MCF 10A (cell line): ENCODE measurements at places on chromosomes 3 and 15. TPM values are rescaled to one million over a fixed set of nuclear protein-coding genes. Genes with fewer than 3 reads are reported as not detected.

Gene CFAP44
- total RNA-seq = 4.0 and 6.7 TPM in 2 replicates

Gene ROPN1
- not detected in 2 replicates for total RNA-seq

Gene FAM162A
- total RNA-seq = 50.6 and 59.1 TPM in 2 replicates

GRCh38 chr3:71243229-71243628 is 340.3 kb downstream of the FOXP1 start:
- no peak for DNase-seq

DNA sequence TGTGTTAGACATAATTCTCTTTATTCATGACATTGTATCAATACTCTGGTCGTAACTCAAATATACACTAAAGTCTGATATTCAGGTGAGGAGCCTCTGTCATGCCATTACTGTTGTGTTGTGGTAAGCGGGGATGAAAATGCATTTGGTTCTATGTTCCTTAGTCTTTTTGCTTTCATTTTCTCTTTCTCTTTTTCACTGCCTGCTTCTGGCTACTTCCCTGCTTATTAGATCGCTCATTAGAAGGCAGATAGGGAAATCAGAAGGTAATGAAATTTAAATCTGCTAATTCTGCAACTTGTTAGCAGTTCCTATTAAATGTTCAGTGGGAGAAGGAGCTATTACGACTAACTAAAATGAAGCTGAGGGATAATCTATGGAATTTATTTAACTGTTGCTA is 345.0 kb downstream of the GRM7 start:
- DNase-seq = peak; percentile 11

DNA sequence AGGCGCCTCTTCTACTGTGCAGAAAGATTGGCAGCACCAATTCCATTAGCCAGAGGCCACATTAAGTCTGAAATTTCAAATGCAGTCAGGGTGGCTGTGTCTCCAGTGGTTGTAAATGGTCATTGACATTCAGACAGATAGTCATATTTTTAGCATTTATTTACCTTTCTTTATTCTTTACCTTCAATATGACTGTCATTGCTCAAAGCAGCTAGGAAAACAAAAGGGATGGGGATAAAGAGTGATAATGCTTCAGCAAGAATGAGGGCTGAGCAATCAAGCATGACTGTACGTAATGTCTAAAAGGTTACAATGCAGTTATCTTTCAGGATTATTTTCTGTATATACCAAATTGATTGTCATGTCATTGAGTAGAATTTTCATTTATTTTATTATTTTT is 360.4 kb downstream of the EFHB start:
- DNase-seq = no peak

DNA sequence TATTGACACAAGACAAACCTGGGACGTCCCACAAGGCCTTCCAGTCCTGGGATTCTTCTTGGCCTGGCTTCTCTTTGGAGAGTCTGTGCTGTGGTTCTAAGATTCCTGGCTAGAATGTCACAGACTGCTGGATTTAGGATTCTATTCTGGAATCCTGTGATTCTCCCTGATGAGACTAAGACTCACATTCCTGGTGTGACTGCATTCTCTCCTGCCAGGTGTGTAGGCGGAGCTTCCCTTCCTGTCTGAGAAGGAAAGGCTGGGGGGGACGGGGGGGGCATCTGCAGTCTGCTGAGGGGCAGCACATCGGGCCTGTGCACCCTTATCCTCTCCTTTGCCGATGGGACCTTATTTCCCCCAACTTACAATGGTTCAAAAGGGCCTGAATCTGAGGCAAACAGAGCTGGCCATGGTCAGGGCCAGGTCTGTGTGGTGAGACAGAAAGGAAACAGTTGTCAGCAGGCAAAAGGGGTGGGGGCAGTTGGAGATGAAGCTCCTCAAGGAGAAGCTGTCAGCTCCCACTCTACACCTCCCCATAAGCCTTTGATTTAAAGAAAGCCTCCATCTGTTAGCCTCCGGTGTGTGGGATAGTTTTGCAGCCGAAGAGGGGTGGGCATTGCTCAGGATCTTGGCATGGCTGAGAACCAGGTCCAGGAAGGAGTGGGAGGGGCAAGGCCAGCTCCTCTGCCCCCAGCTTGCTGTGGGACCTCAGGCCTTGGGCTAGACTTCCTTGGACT is 30.9 kb downstream of the VIPR1 start:
- no peak for DNase-seq

DNA sequence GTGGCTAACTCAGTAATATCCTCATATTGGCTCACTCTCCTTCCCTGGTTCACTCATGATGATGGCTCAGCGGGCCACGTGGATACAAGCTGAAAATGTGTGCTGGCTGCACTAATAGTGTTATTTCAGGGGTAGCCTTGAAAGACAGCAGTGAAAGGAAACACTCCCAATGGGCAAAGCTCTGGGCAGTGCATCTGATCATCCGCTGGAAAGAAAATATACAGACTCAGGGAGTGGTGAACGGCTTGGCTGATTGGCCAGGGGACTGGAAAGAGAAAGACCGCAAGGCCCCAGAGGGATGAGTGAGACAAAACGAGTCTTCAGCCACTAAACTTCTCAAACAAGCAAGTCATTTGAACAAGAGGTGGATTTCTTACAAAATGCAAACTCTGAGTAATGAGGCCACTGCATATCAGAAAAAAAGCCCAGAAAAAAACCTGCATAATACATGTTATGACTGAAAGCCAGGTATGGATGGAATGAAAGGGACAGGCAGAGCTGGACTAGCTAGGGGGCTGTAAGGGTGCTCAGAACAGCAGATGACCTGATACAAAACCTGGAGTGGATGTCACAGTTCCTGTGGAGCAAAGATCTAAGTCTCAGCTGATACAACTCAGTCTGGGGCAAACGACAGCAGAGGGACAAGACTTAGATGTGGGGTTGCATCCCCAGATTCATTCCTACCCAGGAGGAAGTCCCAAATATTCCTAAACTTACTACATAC is 33.3 kb downstream of the CMTM6 start:
- no peak for DNase-seq

DNA sequence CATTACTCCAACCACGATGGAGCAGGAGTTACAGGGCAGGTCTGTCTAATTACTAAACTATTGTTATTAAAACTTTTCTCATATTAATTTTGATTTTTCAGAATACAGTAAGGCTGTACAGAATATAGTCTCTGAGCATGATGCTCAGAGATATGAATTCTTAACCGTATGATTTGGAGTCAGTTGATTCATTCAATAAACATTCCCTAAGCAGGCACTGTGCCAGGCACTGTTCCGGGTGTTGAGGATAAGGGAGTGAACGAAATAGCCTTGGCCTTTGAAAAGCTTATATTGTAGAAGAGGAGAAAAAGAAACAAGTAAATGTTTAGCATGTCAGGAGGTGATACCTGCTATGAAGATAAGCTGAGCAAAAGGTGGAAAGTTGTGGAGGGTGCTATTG is 187.3 kb downstream of the KCNAB1 start:
- DNase-seq = peak; percentile 83

DNA sequence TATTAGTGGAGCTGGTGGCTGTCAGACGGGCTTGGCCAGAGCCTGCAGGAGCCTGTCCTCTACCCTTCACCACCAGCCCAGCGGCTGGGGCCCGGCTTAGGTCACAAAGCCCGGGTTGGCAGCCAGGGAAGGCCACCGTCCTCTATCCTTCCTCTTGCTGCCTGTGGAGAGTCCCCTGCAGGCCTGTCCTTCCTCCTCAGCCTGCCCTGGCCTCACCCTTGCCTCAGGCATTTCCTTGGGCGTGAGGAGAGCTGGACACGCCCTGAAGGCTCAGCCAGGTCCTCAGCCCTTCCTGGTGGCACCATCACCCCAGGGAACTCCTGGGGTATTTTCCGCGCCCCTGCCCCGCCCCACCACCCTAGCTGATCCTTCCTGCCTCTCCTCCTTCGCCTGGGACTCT is 7.7 kb downstream of the CHAC1 start:
- DNase-seq = no peak

GRCh38 chr3:187750006-187750512 is 4.8 kb upstream of the BCL6 start:
- DNase-seq = no peak

- no peak for DNase-seq
Observed at GRCh38 chr15:40844696-40845030, 815 bp downstream of the SPINT1 start.

DNA sequence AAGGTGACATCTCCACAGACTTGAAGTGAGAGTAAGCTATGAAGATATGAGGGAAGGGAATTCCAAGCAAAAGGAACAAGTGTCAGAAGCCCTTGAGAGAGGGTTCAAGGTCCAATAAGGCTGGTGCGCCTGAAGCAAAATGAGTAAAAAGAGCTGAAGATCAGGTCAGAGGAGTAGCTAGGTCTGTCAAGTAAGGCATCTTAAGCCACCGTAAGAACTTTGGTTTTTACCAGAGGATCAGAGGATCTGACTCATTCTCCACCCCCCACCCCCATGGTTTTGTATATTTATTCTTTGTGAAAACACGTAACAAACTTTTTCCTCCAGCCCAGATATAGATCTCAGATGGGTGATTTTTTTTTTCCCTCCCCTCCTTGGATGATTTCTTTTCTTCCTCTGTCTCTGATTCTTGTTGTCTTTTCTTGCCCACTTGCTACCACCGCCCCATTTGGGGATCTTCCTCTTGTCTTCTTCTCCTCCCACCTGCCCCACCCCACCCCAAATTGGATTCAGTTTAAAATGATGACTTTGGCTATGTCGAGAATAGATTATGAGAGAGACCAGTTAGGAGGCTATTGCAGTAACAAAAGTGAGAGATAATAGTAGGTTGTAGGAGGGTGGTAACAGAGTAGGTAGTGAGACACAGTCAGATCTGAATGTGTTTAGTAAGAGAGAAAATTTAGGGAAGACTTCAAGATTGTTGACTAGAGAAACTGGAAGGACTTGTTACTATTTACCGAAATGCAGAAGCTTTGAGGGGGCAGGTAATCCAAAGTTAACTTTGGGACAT is 6.1 kb downstream of the TRMT10C start:
- DNase-seq = no peak

DNA sequence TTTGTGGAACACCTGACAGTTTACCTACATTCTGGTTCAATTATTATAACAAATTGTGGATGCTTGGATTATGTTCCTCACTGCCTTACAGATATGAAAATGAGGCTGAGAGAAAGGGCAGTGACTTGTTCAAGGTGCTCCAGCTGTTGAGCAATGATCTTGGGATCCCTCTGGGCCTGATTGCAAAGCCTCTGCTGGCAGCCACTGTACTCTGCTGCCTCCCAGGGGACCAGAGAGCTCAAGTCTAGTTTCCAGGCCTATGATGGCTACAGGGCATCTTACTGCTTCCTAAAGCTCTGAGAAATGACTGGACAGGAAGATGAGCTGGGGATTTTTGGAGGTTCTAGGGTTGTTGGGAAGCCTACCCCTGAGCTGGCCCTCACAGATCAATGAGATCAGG is 2.3 kb upstream of the SHC4 start:
- peak; percentile 85 for DNase-seq

DNA sequence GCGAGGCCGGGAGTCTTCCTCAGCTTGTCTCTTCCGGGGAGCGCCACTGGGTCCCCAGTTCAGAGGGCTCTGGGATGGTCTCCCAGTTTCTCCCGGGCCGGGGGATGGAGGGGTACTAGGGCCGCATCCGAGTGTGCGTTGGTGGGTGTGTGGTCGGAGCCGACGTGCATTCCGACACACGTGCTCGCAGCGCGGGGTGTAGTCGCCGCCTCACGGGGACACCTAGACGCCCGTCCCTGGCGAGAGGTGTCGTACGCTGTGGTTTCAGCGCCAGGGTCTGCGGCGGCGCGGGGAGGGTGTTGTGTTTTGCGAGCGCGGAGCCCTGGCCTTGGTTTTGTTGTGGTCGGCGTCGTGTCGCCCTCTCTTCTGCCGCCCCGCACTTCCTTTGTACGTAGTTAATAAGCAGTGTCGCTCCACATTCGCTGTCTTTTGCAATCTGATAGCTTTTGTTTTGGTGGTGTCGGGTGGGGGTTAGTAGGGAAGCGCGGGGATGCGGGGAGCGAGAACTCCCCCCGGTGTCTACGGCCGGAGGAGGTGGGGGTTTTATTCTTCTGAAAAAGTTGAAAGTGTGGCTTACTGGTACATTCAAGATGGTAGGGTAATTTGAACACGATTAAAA is 2.2 kb downstream of the IGF1R start:
- DNase-seq = no peak
